Progenitor cell of endocrine pancreas (in vitro differentiated cells): ENCODE measurements at places on chromosomes 5 and 9. TPM values are rescaled to one million over a fixed set of nuclear protein-coding genes. Genes with fewer than 3 reads are reported as not detected.

- DNase-seq, result no peak
Observed at GRCh38 chr5:59617186-59617771, 276.2 kb downstream of the PDE4D start.

The PCDHGA4 gene
- 0.96 and 1.2 TPM in 2 replicates for total RNA-seq

GRCh38 chr5:5183189-5183699 is 43.1 kb downstream of the ADAMTS16 start:
- DNase-seq, result no peak

GRCh38 chr5:115289104-115289503 is 7.3 kb downstream of the CCDC112 start:
- DNase-seq, result no peak

DNA sequence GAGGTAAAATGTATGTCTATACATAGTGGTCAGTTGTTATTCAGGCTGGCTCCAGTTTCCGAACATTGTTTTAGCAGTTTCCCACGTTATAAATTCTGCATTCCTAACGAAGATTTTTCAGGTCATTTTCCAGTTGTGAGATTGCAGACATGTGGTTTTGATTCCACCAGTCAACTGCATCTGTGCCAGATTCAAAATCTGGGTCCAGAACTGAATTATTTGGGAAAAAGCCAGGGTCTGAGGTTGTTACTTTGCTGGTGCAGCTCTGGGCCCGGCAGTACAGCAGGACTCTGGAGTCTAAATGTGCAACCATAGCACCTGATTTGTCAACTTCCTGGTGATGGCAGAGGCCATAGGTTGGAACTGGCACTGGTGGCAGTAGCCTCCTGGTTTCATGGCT is 105.7 kb upstream of the MEGF10 start:
- DNase-seq, result no peak

DNA sequence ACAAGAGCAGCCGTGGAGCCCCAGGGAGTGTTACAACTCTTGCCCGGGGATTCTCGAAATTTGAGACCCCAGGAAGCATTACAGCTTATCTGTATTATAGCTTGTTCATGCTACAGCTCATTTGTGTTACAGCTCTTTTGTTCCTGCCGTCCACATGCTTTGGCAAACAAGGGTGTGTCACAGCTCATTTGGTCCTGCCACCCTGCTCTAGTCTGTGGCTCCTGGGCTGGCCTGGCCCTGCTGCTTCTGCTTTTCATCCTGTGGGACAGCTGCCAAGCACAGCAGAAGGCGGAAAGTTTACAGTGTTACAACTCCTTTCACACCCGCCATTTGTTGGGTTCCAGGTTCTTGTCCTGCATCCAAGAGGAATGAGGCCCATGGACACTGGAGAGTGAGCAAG is 685.0 kb downstream of the SLCO4C1 start:
- no peak for DNase-seq
